ENCODE measurements at places on chromosomes 16 and 17. TPM values are rescaled to one million over a fixed set of nuclear protein-coding genes. Genes with fewer than 3 reads are reported as not detected.

- no peak for DNase-seq
Measured at GRCh38 chr17:67549820-67550219, 167.9 kb upstream of the NOL11 start.

- DNase-seq, result no peak
Measured at GRCh38 chr16:10376229-10376628, 9.6 kb upstream of the ATF7IP2 start.

DNA sequence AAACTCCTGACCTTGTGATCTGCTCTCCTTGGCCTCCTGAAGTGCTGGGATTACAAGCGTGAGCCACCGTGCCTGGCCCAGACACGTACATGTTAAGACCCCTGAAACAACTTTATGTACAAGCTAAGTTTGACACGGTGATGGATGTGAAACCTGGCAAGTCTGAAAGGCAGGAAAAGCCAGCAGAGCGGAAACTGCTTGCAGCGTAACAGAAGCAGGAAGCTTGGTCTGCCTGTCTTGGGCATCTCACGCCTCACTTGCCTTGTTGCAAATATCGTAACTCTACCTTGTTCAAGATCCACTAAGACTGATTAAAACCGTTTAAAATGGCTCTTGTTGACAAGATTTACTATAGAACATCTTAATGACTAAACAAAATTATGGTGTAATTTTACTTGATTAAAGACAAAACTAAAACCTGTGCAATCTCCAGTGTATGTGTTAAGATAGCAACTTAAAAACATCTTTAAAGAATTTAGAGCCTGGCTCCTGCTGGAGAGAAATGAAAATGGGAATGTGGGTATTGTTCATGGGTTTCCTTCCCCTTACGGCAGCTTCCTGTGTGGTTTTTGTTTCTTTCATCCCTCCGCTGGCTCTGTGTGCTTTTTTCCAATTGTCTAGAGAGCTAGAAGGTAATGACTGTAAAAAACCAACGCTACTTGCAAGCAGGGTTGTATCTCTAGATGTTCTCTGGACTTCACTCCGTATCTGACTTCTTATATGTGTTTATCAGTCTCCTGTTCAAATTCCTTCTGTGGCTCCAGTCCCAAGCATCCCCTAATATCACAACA, 477.6 kb downstream of the XYLT1 start:
- DNase-seq, result peak; percentile 13

DNA sequence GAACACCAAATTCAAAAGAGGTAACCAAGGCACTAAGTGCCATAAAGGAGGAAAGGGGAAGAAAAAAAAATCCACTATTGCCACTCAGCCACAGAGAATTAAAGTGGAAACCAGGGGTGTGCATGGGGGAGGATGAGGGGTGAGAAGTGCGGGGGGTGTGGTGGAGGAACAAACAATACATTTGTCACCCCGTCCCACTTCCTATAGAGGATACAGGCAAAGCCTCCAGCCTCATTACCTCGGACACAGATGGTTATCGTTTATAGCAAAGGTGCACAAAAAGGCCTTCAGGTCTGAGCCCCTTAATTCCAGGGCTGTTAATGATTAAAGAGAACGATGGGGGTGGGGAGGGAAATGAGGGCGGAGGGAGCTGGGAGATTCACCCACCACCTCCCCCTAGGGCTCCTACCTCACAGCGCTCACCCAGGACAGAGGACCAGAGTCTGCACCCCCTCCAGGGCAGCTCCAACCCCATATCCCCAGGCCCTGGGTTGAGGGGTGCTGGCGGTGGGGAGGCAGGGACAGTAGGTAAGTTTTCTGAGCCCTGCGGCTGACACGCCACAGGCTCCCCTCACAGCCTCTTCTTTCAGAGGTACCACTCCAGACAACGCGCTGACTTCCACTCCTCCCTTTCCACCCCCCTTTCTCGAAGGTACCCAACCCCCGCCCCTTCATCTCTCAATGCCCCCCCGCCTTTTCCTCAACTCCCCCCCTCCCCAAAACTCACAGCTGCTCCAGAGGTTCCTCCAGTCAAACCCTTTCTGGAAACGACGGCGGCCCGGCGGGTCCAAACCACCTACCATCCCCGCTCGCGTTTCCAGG, 470 bp downstream of the DCUN1D3 start:
- no peak for DNase-seq

- no peak for DNase-seq
Measured at GRCh38 chr16:48432136-48432535, 46.9 kb upstream of the SIAH1 start.

Gene CACNG1
- total RNA-seq, result not detected

Gene ZNF423
- 42.3 TPM for total RNA-seq

Gene MPP3
- total RNA-seq, result 7.0 TPM

Gene HOXB7
- not detected for total RNA-seq

Gene ABCC6
- total RNA-seq, result 0.79 TPM
